Lung (tissue), 17 donors: ENCODE measurements at places on chromosomes 1 and 21. TPM values are rescaled to one million over a fixed set of nuclear protein-coding genes. Genes with fewer than 3 reads are reported as not detected.

- H3K4me1 ChIP-seq: peaks cover 9% of the 10 kb centered on the region
- H3K36me3 ChIP-seq: no peaks in the 10 kb centered on the region
- H3K27ac ChIP-seq: no peak overlapping the region
- no peak for DNase-seq
- no peak overlapping the region for H3K4me3 ChIP-seq
Measured at GRCh38 chr1:10975567-10976326, 36.7 kb upstream of the TARDBP start.

GRCh38 chr1:36516372-36517010 lies 33.8 kb upstream of the CSF3R start:
- no peaks in the 10 kb centered on the region for H3K4me1 ChIP-seq
- no peak overlapping the region for H3K4me3 ChIP-seq
- H3K27me3 ChIP-seq: no peaks in the 10 kb centered on the region
- no peaks in the 10 kb centered on the region for H3K36me3 ChIP-seq

DNA sequence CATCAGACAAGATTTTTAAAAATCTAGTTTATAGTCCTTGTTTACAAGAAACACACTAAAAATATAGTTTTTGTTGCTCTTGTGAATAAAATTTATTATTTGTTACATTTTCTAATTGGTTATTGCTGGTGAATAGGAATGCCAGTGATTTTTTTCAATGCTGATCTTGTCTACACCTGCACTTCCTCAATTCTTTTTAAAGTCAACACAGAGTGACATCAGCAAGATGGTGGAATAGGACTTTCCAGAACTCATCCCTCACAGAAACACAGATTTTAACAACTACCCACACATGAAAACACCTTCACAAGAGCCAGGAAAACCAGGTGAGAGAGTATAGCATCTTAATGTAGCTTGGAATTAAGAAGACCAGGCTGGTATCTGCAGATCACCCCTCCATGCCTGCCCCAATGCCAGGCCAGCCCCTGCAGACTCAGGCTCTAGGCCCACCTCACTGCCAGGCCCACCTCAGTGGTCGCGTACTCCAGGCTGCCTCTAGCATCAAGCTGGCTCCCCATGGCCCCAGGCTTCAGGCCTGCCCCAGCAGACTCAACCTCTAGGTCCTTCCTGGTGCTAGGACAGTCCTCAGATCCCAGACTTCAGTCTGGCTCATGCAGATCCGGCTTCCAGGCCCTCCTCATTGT lies 117.6 kb downstream of the WDR3 start:
- no peaks in the 10 kb centered on the region for H3K4me1 ChIP-seq
- H3K4me3 ChIP-seq: no peak overlapping the region
- no peak for DNase-seq
- H3K27ac ChIP-seq: no peak overlapping the region
- no peaks in the 10 kb centered on the region for H3K27me3 ChIP-seq

GRCh38 chr21:26900980-26901379 lies 55.8 kb upstream of the ADAMTS1 start:
- DNase-seq: no peak
- H3K36me3 ChIP-seq: no peaks in the 10 kb centered on the region
- no peak overlapping the region for H3K27ac ChIP-seq
- no peak overlapping the region for H3K4me3 ChIP-seq
- H3K4me1 ChIP-seq: no peaks in the 10 kb centered on the region
- H3K27me3 ChIP-seq: no peaks in the 10 kb centered on the region

DNA sequence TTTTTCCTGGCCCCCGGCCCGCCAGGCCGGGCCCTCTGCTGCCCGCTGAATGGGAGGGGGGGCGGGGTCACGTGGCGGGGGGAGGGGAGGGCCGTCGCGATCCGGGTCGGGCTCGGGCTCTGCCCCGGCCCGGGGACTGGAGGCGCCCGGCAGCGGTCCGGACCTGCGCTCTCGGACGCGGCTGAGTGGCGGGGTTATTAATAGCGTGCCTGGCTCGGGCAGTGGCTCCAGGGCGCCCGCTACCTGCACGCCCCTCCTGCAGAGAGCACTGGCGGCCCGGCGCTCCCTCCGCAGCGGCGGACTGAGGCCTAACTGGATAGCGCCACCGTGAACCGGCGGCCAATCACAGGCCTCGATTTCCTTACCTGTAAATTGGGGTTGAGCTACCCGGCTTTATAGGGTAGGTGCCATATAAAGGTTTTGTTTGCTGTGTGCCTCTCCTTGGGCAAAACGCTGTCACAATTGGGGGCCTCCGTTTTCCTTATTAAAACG lies 28.1 kb downstream of the AHDC1 start:
- H3K4me1 ChIP-seq: peaks cover 28% of the 10 kb centered on the region
- no peaks in the 10 kb centered on the region for H3K27me3 ChIP-seq
- H3K36me3 ChIP-seq: no peaks in the 10 kb centered on the region
- H3K4me3 ChIP-seq: no peak overlapping the region
- peak overlapping the region; percentile 75 for H3K27ac ChIP-seq

- H3K27me3 ChIP-seq: peaks cover 2% of the 10 kb centered on the region
- H3K27ac ChIP-seq: no peak overlapping the region
- no peak overlapping the region for H3K4me3 ChIP-seq
Measured at GRCh38 chr21:42389449-42389835, 6.4 kb downstream of the TMPRSS3 start.

- no peaks in the 10 kb centered on the region for H3K4me1 ChIP-seq
- H3K27me3 ChIP-seq: no peaks in the 10 kb centered on the region
- peaks cover 28% of the 10 kb centered on the region for H3K36me3 ChIP-seq
- no peak for DNase-seq
- no peak overlapping the region for H3K27ac ChIP-seq
- H3K4me3 ChIP-seq: no peak overlapping the region
Measured at GRCh38 chr1:90955769-90956168, 66.1 kb downstream of the ZNF644 start.

The CATSPERE gene
- total RNA-seq: 2.0 TPM

The KIAA1614 gene
- total RNA-seq: 6.2 TPM

The CTXND2 gene
- not detected for total RNA-seq
